ENCODE measurements at places on chromosomes 2 and 18. TPM values are rescaled to one million over a fixed set of nuclear protein-coding genes. Genes with fewer than 3 reads are reported as not detected.

The COA5 gene
- 36.7 TPM for total RNA-seq

The KATNAL2 gene
- total RNA-seq, result 0.43 TPM

The ITGB6 gene
- not detected for total RNA-seq

The PTPRN gene
- total RNA-seq, result not detected

The SFT2D3 gene
- total RNA-seq, result 7.5 TPM

The BOLL gene
- not detected for total RNA-seq

The B3GNT7 gene
- total RNA-seq, result 0.37 TPM

The MLPH gene
- not detected for total RNA-seq

The PRADC1 gene
- 11.6 TPM for total RNA-seq

The TWIST2 gene
- total RNA-seq, result not detected

The CNGA3 gene
- not detected for total RNA-seq

The PROKR1 gene
- total RNA-seq, result not detected

The RUFY4 gene
- 3.0 TPM for total RNA-seq

The BIRC6 gene
- 132 TPM for total RNA-seq
